ENCODE measurements at places on chromosomes 2 and 18. TPM values are rescaled to one million over a fixed set of nuclear protein-coding genes. Genes with fewer than 3 reads are reported as not detected.
A peak's percentile ranks its signal among the peaks of the same experiment; 100 is the strongest.

FABP1 gene
- polyA plus RNA-seq, result not detected

DUSP2 gene
- 3.1 TPM for polyA plus RNA-seq

FAM168B gene
- polyA plus RNA-seq, result 47.2 TPM

LDLRAD4 gene
- not detected for polyA plus RNA-seq

INPP4A gene
- polyA plus RNA-seq, result 9.5 TPM

- no peaks in the 10 kb centered on the region for H3K36me3 ChIP-seq
- no peak overlapping the region for H3K4me3 ChIP-seq
- H3K4me1 ChIP-seq, result no peaks in the 10 kb centered on the region
- no peak for DNase-seq
- no peaks in the 10 kb centered on the region for H3K27me3 ChIP-seq
Observed at GRCh38 chr18:58350526-58350925, 278.4 kb downstream of the ALPK2 start.

GRCh38 chr2:173021939-173022371 is 53.7 kb upstream of the MAP3K20 start:
- no peaks in the 10 kb centered on the region for H3K4me1 ChIP-seq
- H3K27ac ChIP-seq, result no peak overlapping the region
- no peaks in the 10 kb centered on the region for H3K27me3 ChIP-seq
- H3K36me3 ChIP-seq, result no peaks in the 10 kb centered on the region
- DNase-seq, result peak; percentile 72

DNA sequence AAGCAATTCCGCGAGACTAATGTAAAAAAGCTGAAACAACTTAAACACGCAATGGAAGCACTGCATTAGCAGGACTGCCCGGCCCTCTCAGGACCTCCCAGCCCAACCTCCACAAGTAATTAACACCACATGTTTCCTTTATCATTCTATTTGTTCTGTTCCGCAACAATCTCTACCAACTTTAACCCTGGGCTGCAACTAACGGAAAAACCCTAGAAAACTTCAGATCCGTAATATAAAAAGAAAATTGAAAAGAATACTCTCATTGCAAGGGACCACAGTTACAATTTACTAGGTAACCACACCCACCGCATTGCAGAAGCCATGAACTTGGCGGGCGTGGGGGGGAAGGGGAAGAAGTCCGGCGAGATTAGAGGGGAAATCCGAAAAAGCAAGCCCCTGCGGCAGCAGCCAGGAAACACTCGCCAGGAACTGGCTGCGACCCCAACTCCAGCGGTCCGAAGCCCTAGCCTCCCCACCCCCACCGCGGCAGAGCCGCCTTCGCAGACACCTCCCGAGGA is 1.2 kb downstream of the EPB41L3 start:
- H3K27me3 ChIP-seq, result no peaks in the 10 kb centered on the region
- H3K4me1 ChIP-seq, result no peaks in the 10 kb centered on the region
- H3K36me3 ChIP-seq, result no peaks in the 10 kb centered on the region
- H3K27ac ChIP-seq, result no peak overlapping the region
- peak overlapping the region; percentile 73 for H3K4me3 ChIP-seq

DNA sequence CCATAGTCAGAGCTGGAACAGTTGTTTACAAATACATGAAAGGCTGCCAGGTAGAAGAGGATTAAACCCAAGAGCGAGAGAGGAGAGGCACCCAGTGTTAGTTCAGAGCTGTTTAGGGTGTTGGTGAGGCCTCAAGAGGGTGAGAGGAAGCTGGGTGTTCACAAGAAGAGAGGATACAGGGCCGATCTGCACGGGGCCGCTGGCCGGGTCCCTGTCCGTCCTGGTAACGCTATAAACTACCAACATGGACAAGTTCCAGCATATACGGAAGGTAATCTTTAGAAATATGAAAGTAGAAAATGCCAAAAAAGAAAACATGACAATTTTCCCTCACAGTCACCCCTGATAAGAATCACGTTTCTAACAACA is 109.7 kb downstream of the TMEM18 start:
- H3K27ac ChIP-seq, result no peak overlapping the region
- H3K36me3 ChIP-seq, result no peaks in the 10 kb centered on the region
- peaks cover 4% of the 10 kb centered on the region for H3K4me1 ChIP-seq
- H3K27me3 ChIP-seq, result no peaks in the 10 kb centered on the region
- H3K4me3 ChIP-seq, result no peak overlapping the region

GRCh38 chr2:121330921-121331320 is 45.9 kb upstream of the TFCP2L1 start:
- DNase-seq, result no peak
- H3K27me3 ChIP-seq, result peaks cover 7% of the 10 kb centered on the region
- no peak overlapping the region for H3K27ac ChIP-seq

GRCh38 chr2:63101954-63102353 is 51.3 kb downstream of the OTX1 start:
- H3K27me3 ChIP-seq, result no peaks in the 10 kb centered on the region
- H3K36me3 ChIP-seq, result no peaks in the 10 kb centered on the region
- no peak overlapping the region for H3K27ac ChIP-seq

GRCh38 chr2:60898567-60898966 is 17.2 kb downstream of the REL start:
- no peak overlapping the region for H3K27ac ChIP-seq
- H3K4me1 ChIP-seq, result no peaks in the 10 kb centered on the region
- H3K4me3 ChIP-seq, result no peak overlapping the region
- no peaks in the 10 kb centered on the region for H3K27me3 ChIP-seq

DNA sequence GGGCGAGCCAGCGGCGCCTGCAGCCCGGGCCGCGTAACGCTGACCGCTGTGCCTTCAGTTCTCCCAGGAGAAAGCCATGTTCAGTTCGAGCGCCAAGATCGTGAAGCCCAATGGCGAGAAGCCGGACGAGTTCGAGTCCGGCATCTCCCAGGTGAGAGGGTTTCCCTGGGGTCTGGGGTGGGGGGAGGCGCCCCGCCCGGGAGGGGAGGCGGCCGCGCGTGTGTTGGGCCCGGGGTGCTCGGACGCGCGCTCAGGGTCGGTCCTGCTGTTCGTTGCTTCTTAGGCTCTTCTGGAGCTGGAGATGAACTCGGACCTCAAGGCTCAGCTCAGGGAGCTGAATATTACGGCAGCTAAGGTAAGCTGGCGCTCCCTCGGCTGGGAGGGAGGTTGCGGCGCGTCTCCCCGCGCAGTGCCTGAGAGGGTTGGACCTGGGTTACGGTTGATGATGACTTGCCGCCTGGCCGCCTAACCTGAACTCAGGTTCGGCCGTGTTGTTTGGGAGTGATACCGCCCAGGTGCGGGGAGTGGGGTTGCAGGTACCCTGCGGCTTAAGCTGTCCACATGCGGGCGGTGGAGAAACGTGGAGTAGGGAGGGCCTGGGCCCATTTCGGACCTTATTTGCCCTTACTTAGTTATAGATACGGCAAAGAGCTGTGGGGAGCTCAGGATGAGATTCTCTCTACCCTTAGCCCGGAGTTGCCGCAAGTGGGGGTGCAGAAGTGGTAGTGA is 638 bp downstream of the RPS7 start:
- H3K36me3 ChIP-seq, result peaks cover 46% of the 10 kb centered on the region
- no peaks in the 10 kb centered on the region for H3K27me3 ChIP-seq
- peak overlapping the region; percentile 90 for H3K4me3 ChIP-seq
- peaks cover 43% of the 10 kb centered on the region for H3K4me1 ChIP-seq

GRCh38 chr2:159187106-159187505 is 99.4 kb downstream of the WDSUB1 start:
- H3K4me3 ChIP-seq, result no peak overlapping the region
- peak; percentile 26 for DNase-seq

GRCh38 chr2:217286833-217287232 is 427.0 kb upstream of the TNP1 start:
- peak; percentile 63 for DNase-seq
- H3K36me3 ChIP-seq, result no peaks in the 10 kb centered on the region
- no peaks in the 10 kb centered on the region for H3K27me3 ChIP-seq
- H3K27ac ChIP-seq, result no peak overlapping the region
- peaks cover 38% of the 10 kb centered on the region for H3K4me1 ChIP-seq

DNA sequence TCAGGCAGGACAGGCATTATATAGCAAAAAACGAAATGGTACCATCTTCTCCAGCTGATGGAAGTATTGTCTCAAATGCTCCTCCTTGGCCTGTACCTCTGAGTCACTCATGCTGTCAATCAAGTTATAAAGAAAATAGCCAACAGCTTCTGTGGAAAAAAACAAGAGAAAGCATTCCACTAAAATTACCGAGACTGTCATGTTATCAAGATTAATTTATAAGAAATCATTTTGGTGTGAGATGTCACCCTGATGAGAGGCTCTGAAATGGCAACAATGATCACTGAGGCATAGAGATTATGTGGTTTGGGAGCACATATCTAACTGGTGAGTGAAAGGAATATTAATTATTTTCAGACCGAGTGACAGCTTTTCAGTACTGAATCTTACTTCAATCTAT is 47.4 kb downstream of the LRPPRC start:
- H3K4me1 ChIP-seq, result no peaks in the 10 kb centered on the region
- peaks cover 71% of the 10 kb centered on the region for H3K36me3 ChIP-seq
- H3K4me3 ChIP-seq, result no peak overlapping the region
- H3K27ac ChIP-seq, result no peak overlapping the region

DNA sequence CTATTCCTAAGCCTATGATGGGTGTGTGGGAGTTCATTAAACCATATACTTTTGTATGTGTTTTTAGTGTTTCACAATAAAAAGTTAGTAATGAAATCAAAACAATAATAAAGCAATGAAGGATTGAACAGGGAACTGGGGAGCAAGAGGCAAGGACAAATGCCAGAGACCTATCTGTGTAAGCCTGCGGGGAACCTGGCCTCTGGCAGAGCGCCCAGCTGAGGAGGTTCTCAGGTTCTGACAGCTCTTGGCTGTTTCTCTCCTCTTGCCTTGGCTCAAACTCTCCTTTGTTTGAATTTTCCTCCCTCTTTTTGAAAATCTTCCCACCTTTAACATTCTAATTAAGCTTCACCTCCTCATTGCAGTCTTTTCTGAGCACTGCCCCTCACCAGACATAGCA is 200.0 kb upstream of the NCKAP5 start:
- H3K4me1 ChIP-seq, result no peaks in the 10 kb centered on the region
- H3K4me3 ChIP-seq, result no peak overlapping the region
- no peak overlapping the region for H3K27ac ChIP-seq
- no peaks in the 10 kb centered on the region for H3K36me3 ChIP-seq
- no peak for DNase-seq
- no peaks in the 10 kb centered on the region for H3K27me3 ChIP-seq

- H3K27ac ChIP-seq, result no peak overlapping the region
- H3K27me3 ChIP-seq, result no peaks in the 10 kb centered on the region
- H3K4me1 ChIP-seq, result no peaks in the 10 kb centered on the region
- H3K4me3 ChIP-seq, result no peak overlapping the region
Observed at GRCh38 chr2:214220251-214220650, 190.6 kb upstream of the VWC2L start.
